ENCODE measurements at places on chromosomes 1 and 21.

- DNase-seq, result no peak
Observed at GRCh38 chr1:212141404-212141803, 105.9 kb downstream of the DTL start.

DNA sequence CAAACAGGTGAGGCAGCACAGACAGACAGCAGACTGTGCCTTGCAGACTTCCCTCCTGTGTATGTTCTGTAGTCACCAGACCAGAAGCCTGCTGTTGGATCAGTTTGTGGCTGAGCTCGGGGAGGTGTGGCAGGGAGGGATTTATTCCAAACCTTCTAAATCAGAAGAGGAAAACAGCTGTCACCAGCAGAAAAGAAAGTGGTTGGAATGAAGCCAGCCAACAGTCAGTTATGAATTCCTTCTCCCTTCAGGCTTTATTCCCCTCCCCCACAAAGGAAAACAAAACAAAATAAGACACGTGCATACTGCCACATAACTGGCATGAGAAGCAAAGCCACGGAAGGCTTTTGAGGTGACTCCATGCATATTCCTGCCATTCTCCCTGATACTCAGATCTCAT, 19.0 kb upstream of the PIGV start:
- no peak for DNase-seq

DNA sequence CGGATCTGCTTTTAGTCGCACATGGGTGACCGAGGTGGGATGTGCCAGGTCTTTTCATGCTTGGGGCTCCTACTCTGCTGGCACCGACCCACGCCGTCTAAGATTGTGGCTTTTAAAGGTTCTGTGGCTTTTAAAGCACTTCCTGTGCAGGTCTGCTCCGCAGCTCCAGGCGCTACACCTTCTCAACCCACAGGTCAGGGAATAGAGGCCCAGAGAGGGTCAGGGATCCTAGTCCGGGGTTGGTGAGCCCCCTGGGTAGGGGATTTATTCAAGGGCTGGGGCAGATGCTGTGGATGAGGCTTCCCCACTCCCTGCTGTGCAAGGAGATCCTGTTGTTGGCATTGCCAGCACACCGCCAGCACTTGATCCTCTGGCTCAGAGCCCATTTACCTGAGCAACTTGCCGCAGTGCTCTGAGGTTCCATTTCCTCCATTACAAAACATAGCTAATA, 212.8 kb upstream of the RAB4A start:
- DNase-seq, result peak; percentile 4

GRCh38 chr1:222045786-222046185, 303.9 kb upstream of the DUSP10 start:
- no peak for DNase-seq

DNA sequence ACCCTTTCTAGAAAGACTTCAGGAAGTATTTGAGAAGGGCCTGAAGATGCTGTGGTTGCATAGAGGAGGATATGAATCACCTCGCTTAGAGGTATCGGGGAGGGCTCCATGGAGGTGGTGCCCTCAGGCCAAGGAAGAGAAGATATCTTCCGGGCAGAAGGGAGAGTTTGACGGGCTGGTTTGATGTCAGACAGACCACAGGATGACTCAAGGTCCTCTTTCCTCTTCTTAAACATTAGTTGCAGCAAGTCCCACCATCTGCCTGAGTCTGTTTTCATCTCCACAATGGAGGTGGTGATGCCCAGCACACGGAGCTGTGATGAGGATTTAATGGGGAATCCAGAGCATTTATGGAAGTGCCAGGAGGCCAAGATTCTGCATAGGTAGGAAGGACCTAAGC, 25.1 kb upstream of the RUNX3 start:
- peak; percentile 55 for DNase-seq

- DNase-seq, result no peak
Observed at GRCh38 chr1:147209825-147210821, 15.0 kb downstream of the FMO5 start.
